ENCODE measurements at places on chromosomes 3 and 15. TPM values are rescaled to one million over a fixed set of nuclear protein-coding genes. Genes with fewer than 3 reads are reported as not detected.
A peak's percentile ranks its signal among the peaks of the same experiment; 100 is the strongest.

The DLEC1 gene
- total RNA-seq, result 1.3 TPM

The TGM4 gene
- not detected for total RNA-seq

DNA sequence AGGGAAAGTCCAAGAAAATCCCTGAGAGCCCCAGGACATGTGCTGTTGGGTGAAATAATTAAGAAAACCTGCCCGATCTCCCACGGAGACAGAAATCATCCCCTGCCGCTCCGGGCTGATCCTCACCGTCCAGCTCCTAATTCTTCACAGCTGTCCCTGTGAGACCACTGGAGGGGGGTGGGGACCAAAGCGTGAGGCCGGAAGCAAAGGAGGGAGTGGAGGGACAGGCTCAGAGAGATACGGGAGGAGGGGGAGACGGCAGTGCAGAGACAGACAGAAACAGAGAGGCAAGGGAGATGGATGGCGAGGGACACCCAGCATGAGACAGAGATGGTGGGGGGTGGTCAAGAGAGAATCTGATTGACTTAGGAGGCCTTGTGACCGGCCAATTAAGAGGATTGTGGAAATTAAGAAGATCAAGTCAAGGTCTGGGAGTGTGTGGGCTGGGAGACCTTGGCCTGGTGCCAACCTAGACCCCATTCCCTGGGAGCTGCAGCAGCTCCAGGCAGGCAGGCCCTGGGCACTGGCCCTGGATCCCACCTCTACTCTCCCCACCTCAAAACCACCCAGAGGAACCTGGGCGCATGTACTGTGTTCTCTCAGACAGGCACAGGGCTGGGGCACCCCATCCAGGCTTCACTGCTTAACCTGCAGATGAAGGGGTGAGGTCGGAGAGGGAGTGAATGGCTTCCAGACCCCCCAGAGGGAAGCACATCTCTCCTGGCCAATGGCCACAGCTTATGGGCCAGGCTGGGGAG is 113.2 kb upstream of the ALDH1A3 start:
- no peaks in the 10 kb centered on the region for H3K36me3 ChIP-seq
- H3K4me1 ChIP-seq, result no peaks in the 10 kb centered on the region
- H3K27ac ChIP-seq, result no peak overlapping the region
- H3K4me3 ChIP-seq, result no peak overlapping the region
- H3K27me3 ChIP-seq, result no peaks in the 10 kb centered on the region

- H3K36me3 ChIP-seq, result no peaks in the 10 kb centered on the region
- no peak overlapping the region for H3K4me3 ChIP-seq
- no peaks in the 10 kb centered on the region for H3K27me3 ChIP-seq
- no peak overlapping the region for H3K27ac ChIP-seq
- H3K4me1 ChIP-seq, result no peaks in the 10 kb centered on the region
These were observed 18.5 kb downstream of the CLDN11 start for GRCh38 chr3:170437176-170437575.

GRCh38 chr15:41411031-41411430 is 5.9 kb upstream of the RTF1 start:
- no peaks in the 10 kb centered on the region for H3K27me3 ChIP-seq
- H3K36me3 ChIP-seq, result no peaks in the 10 kb centered on the region
- H3K27ac ChIP-seq, result no peak overlapping the region
- H3K4me3 ChIP-seq, result no peak overlapping the region
- peaks cover 7% of the 10 kb centered on the region for H3K4me1 ChIP-seq

- no peaks in the 10 kb centered on the region for H3K27me3 ChIP-seq
- DNase-seq, result no peak
- peaks cover 10% of the 10 kb centered on the region for H3K36me3 ChIP-seq
These were observed 4.6 kb upstream of the TMEM44 start for GRCh38 chr3:194637541-194638400.

The OTOL1 gene
- not detected for total RNA-seq

- no peaks in the 10 kb centered on the region for H3K4me1 ChIP-seq
- H3K27me3 ChIP-seq, result no peaks in the 10 kb centered on the region
- no peaks in the 10 kb centered on the region for H3K36me3 ChIP-seq
- DNase-seq, result no peak
- H3K4me3 ChIP-seq, result no peak overlapping the region
- H3K27ac ChIP-seq, result no peak overlapping the region
These were observed 21.3 kb downstream of the THBS1 start for GRCh38 chr15:39602143-39602542.

The KCNAB1 gene
- not detected for total RNA-seq

DNA sequence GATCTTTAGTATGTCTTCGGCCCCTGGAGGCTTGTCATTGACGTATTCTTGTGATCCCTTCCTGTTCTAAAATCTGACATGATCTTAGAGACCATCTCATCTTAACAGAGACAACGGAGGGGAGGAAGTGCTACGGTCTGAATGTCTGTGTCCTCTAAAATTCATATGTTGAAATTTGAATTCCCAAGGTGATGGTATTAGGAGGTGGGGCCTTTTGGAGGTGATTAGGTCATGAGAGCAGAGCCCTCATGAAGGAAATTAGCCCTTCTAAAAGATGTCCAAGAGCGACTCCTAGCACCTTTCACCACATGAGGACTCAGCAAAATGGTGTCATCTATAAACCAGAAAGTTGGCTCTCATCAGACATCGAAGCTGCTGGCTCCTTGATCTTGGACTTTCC is 233.2 kb upstream of the CMC1 start:
- no peak for DNase-seq
- no peaks in the 10 kb centered on the region for H3K4me1 ChIP-seq
- H3K27ac ChIP-seq, result no peak overlapping the region
- peak overlapping the region; percentile 14 for H3K4me3 ChIP-seq
- H3K27me3 ChIP-seq, result no peaks in the 10 kb centered on the region

DNA sequence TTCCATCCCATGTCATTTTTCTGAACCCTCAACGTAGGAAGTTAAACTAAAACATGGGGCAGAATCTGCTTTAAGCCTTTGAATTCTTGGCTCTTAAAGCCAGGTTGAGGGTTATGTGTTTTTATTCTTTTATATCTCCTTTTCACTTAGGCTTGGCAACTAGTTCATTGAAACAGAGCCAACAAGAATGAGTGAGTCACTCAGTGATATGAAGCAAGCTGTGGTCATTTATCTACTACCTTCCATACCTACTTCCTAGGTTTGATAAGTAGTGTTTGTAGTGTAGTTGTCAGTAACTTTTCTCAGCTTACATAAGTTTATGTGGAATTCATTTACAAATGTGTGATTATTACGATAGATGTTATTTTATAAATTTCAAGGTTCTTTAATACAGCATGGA is 67.4 kb downstream of the SNRPN start:
- no peak overlapping the region for H3K4me3 ChIP-seq
- peaks cover 4% of the 10 kb centered on the region for H3K36me3 ChIP-seq
- H3K4me1 ChIP-seq, result no peaks in the 10 kb centered on the region
- no peaks in the 10 kb centered on the region for H3K27me3 ChIP-seq
- DNase-seq, result no peak
- no peak overlapping the region for H3K27ac ChIP-seq

- H3K27ac ChIP-seq, result peak overlapping the region; percentile 76
- peaks cover 59% of the 10 kb centered on the region for H3K4me1 ChIP-seq
- H3K27me3 ChIP-seq, result no peaks in the 10 kb centered on the region
- DNase-seq, result no peak
- H3K4me3 ChIP-seq, result peak overlapping the region; percentile 85
These were observed 402.4 kb downstream of the SHQ1 start for GRCh38 chr3:72445827-72446217.

- no peak overlapping the region for H3K4me3 ChIP-seq
- H3K4me1 ChIP-seq, result peaks cover 11% of the 10 kb centered on the region
- no peaks in the 10 kb centered on the region for H3K27me3 ChIP-seq
- H3K27ac ChIP-seq, result no peak overlapping the region
- no peak for DNase-seq
- no peaks in the 10 kb centered on the region for H3K36me3 ChIP-seq
These were observed 24.7 kb downstream of the MYO5A start for GRCh38 chr15:52503788-52504496.

GRCh38 chr3:21779909-21780308 is 28.9 kb upstream of the ZNF385D start:
- no peaks in the 10 kb centered on the region for H3K36me3 ChIP-seq
- no peak overlapping the region for H3K4me3 ChIP-seq
- no peaks in the 10 kb centered on the region for H3K27me3 ChIP-seq
- H3K27ac ChIP-seq, result no peak overlapping the region

DNA sequence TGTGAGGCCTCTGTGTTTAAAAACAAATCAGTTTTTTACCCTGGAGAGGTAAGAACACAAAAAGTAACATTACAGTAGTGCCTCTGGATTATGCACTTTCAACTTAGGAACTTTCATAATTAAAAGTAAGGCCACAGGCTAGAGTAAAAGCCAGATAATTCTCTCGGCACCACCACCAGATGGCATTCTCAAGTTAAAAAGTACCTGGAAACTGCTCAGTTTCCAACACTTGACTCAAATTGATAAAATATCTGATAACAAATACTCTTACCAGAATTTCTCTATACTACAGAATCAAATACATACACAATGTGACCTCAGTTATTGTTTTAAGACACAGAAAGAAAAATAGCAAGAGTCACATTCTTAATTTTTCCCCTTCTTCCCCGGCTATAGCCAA is 19.9 kb downstream of the SPICE1 start:
- no peaks in the 10 kb centered on the region for H3K27me3 ChIP-seq
- DNase-seq, result peak; percentile 30
- H3K27ac ChIP-seq, result no peak overlapping the region
- no peaks in the 10 kb centered on the region for H3K36me3 ChIP-seq
- H3K4me3 ChIP-seq, result no peak overlapping the region

Measured in CD8-positive, alpha-beta memory T cell (primary cell).